ENCODE measurements at places on chromosomes 1 and 21.

GRCh38 chr1:113247782-113248181, 142.5 kb upstream of the MAGI3 start:
- no peak for DNase-seq

DNA sequence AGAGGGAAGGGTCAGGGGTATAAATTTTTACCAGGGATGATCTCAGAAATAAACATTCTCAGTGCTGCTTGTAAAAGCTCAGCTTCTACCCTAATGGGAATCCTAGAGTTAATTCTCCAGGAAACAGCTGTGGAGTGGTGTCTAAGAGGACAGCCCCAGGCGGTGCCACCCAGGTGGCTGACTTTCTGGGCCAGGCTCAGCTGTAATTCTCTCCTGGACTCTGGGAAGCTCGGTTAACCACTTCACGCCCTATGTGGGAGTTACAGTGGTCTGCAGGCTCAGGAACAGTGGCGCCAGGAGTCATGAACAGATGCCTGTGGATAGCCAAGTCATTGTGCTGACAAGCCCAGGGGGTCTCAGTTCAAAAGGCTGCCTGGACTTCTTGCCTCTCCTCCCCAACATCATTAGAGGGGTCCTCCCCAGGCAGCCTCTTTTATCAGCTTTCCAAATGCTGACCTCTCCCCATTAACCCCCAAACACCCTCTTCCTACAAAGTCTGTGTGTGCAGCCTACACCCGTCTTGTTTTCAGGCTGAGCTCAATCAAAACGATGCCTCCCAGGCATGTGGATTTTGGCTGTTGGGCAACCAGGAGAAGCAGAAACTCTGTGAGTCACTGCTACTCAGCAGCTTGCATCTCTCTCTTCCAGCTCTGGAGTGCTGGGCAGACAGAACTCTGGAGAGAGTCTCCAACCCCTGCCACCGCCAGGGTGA, 1.2 kb downstream of the HHIPL2 start:
- DNase-seq, result no peak

DNA sequence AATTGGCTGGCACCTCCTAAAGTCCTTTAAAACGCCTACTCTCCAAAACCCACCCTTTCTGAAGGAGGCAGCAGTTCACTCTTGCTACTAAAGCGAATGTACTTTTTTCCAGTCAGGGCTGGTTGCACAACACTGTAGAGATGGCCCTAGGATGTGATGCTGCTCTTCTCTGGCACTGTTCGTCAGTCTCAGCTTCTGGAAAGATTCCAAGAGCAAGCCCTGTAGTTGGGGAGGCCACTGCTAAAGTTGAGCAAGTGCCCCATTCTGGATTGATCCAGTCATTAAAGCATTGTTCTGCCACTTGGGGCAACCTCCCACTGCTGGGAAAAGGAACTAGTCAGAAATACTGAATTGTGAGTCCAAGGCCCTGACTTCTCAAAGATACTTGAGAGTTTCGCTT, 28.5 kb upstream of the KCNQ4 start:
- DNase-seq, result peak; percentile 37

GRCh38 chr1:162878000-162878596, 17.1 kb upstream of the CCDC190 start:
- DNase-seq, result peak; percentile 50

DNA sequence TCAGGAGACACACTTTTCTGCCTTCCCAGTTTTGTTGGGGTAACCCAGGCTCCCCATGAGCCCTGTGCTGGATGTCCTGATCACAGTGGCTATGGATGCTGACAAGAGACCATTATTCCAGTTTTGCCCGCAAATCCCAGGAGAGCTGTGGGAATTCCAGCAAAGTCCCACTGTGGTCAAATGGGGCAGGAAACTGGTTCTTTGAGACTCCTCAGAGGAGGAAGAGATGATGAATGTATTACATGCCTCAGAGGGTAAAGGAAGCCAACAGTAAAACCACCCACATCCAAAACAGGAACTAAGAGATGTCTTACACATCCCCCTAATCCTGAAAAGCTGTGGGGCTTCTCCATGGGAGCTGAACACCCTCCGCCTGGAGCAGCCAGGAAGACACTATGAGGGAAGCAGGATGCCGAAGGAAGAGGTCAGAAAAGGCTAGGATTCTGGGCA, 12.8 kb upstream of the MPZL1 start:
- DNase-seq, result peak; percentile 50

DNA sequence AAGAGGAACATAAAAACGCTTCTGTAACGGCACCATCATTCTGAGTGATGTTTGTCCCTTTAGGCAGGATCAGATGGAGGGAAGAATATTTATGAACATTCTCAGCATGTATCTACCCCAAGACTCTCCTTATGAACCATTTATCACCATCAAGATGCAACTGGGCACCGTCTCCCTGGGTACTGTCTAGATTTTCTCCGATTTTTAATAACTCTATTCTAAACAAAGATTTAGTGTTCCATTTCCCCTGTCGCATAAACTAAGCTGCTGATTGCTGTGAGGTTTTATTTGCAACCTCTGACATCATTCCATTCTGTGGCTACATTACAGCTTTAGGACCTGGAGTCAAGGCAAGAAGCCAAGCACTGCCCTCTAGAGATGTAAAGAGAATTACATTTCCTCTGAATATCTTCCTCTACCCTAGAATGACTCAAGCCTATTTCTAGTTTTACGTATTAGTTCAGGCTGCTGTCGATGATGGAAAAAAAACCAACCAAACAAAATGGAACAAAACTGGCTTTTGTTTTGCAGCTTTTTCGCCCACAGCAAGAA, 130.1 kb upstream of the MAP1LC3C start:
- DNase-seq, result peak; percentile 31

GRCh38 chr21:46067505-46068201, 30.3 kb upstream of the COL6A2 start:
- no peak for DNase-seq

DNA sequence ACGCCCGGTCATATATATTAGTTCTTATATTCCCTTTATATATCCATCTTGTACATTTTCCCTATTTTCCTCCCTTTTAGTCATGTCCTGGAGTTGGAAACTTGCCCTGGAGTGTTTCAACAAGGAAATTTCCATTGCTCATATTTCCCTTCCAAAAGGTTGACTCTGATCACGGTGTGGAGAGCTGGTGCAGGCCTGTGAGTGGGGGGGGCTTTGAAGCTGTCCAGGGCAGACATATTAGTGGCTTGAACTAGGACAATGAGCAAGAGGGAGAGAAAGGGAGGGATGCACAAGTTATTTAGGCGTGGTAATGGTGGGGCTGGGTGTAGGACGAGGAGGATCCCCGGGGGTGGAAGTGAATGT, 30.4 kb upstream of the TMEM61 start:
- DNase-seq, result no peak

DNA sequence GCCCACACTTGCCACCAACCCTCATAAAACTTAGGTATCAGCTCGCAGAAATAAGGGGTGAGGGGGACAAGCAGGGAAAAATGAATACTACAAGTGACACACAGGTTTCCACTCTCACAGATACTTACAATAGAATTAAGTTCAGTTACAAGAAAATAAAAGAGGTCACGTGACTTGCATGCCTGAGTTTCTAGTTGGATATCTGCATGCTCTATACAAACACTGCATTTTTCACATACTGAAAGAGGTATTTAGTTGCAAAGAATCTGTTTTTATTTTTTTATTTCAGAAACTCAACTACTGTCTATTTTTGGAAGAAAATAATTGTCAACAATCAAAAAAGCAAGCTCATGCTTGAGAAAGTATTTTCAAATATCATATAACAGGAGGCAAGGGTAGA, 43.5 kb downstream of the DPYD start:
- no peak for DNase-seq

DNA sequence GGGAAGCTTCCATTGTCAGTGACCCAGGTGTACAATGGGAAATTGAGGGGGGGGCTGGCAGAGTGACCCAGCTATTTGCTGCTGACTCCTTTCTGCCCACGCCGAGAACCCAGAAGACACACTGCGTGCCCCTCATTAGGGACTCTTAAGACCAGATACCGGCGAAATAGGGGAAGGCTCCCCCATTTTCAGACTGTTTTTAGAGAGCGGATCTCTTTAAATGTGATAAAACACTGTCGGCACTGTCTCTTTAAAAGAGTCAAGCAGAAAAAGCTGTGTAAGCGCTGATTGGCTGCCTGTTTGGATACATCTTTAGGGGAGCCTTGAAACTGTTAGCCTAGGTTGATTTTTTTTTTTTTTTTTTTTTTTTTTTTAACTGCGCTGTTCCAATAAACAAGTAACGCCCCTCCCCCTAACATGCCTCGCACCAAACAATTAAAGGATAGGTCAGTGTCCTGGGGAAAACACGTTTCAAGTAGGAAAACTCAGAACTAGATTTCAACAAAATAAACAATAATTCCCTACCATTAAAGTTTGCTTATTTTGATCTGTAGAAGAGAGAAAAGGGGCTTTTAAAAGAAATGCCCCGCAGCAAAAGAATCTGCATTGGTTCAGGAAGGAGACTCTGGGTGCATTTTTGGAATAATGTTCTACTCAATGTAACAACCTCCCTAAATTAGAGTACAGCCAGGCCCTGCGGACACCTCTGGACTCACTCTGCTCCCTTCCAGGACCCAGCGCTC, 1.4 kb upstream of the SSBP3 start:
- peak; percentile 98 for DNase-seq

- peak; percentile 88 for DNase-seq
Observed at GRCh38 chr1:3222042-3222692, 153.2 kb downstream of the PRDM16 start.

Data from hematopoietic multipotent progenitor cell treated with erythropoietin and hydrocortisone succinate and interleukin-3 and kit ligand, for 4 days (in vitro differentiated cells).